Regular cardiac myocyte (primary cell): ENCODE measurements at places on chromosomes 7 and 10. TPM values are rescaled to one million over a fixed set of nuclear protein-coding genes. Genes with fewer than 3 reads are reported as not detected.

STAG3 gene
- total RNA-seq, result 1.1 and 4.8 TPM in 2 replicates

GIGYF1 gene
- 9.8 and 13.2 TPM in 2 replicates for total RNA-seq

SPDYE8 gene
- not detected in 2 replicates for total RNA-seq

PRTFDC1 gene
- 8.5 and 15.7 TPM in 2 replicates for total RNA-seq

IL15RA gene
- 1.7 and 3.7 TPM in 2 replicates for total RNA-seq

SYNPO2L gene
- total RNA-seq, result under 0.01 TPM in 2 replicates

OR2A42 gene
- total RNA-seq, result under 0.01 TPM in 1 of 2 replicates, not detected in the other

RET gene
- total RNA-seq, result 0.28 and 0.58 TPM in 2 replicates

NPC1L1 gene
- under 0.01 TPM in 2 replicates for total RNA-seq

WEE2 gene
- total RNA-seq, result not detected in 2 replicates

ABCA13 gene
- total RNA-seq, result under 0.01 and 0.56 TPM in 2 replicates

DHTKD1 gene
- 15.0 and 21.7 TPM in 2 replicates for total RNA-seq

SPAG6 gene
- under 0.01 TPM in 1 of 2 replicates, not detected in the other for total RNA-seq

GPR26 gene
- not detected in 2 replicates for total RNA-seq

PLAC9 gene
- total RNA-seq, result 12.8 and 19.4 TPM in 2 replicates

SPDYE11 gene
- total RNA-seq, result not detected in 2 replicates

HTR7 gene
- 8.2 and 11.3 TPM in 2 replicates for total RNA-seq

TTYH3 gene
- 17.2 and 25.9 TPM in 2 replicates for total RNA-seq

FIS1 gene
- total RNA-seq, result 192 and 275 TPM in 2 replicates

PLXNA4 gene
- 7.9 and 8.4 TPM in 2 replicates for total RNA-seq

ZNF239 gene
- 7.0 and 12.1 TPM in 2 replicates for total RNA-seq

AP1S1 gene
- total RNA-seq, result 138 and 216 TPM in 2 replicates

ZDHHC4 gene
- total RNA-seq, result 39.9 and 58.6 TPM in 2 replicates

GSAP gene
- total RNA-seq, result 2.9 and 11.0 TPM in 2 replicates

FZD1 gene
- 7.6 and 11.7 TPM in 2 replicates for total RNA-seq

NFE2L3 gene
- total RNA-seq, result 1.2 and 5.6 TPM in 2 replicates

KIF11 gene
- 6.5 and 42.0 TPM in 2 replicates for total RNA-seq

CHN2 gene
- total RNA-seq, result 0.19 and 4.2 TPM in 2 replicates
